Activated CD8-positive, alpha-beta memory T cell treated with anti-CD3 and anti-CD28 coated beads for 1 hour (primary cell): ENCODE measurements at places on chromosomes 2 and 18.

GRCh38 chr2:233234264-233234663 lies 17.2 kb upstream of the ATG16L1 start:
- DNase-seq, result no peak

DNA sequence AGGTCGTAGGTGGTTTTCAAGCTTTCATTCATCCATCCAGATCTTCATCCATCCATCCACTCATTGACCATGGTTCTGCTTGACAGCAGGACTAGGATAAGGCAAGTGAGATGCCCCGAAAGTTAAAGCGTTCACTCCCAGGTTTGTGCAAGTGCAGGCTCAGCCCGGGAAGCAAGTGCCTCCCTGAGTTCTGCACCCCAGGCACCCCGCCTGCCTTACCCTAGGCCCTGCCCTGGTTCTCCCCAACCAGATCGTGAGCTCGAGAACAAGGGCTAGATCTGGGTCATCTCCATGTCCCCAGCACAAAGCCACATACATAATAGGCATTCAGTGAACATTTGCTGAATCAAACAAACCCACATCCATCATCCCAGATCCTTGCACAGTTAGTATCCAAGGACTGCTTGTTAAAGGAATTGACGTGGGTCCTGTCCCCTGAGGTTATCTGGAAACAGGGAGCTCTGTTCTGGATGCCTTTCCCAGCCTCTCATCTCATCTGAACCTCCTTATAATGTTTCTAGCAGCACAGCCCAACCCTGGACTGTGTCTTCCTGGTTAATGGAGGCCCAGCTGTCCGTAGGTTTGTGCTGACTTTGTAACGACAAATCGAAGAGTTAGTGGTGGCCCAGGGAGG lies 116.1 kb upstream of the GPC1 start:
- DNase-seq, result no peak

GRCh38 chr2:120624738-120625446 lies 110.8 kb upstream of the GLI2 start:
- no peak for DNase-seq

GRCh38 chr18:21741562-21742314 lies 1.1 kb downstream of the MIB1 start:
- peak; percentile 10 for DNase-seq

DNA sequence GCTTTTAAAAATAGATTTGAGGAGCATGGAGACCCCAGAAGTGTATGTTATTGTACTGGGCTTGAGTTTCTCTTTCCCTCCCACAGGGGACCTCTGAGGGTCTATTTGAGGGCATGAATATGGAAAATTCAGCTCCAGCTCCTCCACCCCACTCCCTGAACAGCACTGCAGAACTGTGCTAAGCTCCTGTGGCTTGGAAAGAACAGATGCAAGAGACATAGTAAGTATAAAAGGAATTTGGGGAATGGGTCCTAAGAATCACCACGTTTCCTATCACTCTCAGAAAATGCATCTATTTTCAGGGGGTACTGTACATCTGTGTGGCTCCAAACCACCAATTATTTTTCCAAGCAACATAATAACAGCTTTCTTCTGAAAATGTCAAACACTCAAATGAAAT lies 416.1 kb downstream of the ZNF521 start:
- no peak for DNase-seq
